Stimulated activated CD8-positive, alpha-beta memory T cell treated with anti-CD3 and anti-CD28 coated beads, Interleukin-4, amount 100 ng/mL, for 1 hour (primary cell): ENCODE measurements at places on chromosomes 13 and 19.

- DNase-seq, result no peak
Observed at GRCh38 chr13:90403330-90404082, 944.0 kb upstream of the MIR17HG start.

- DNase-seq, result no peak
Observed at GRCh38 chr13:110256126-110256905, 50.6 kb downstream of the COL4A1 start.

DNA sequence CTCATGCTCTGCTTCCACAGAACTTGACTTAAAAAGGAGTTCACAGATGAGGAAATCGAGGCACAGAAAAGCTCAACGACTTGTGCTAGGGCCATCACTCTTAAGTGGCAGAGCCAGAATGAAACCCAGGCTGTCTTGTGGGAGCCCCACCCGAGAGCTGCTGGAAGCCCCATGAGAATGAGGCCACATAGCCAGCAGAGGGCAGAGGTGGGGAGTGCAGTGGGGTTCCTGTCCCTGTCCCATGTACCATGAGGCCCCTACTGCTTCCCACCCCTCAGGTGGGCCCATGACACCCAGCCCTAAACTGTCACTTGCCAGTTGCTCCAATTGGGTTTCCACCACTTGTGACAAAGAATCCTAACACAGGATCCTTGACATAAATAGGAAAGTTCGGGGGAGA, 175.9 kb downstream of the IRS2 start:
- no peak for DNase-seq

DNA sequence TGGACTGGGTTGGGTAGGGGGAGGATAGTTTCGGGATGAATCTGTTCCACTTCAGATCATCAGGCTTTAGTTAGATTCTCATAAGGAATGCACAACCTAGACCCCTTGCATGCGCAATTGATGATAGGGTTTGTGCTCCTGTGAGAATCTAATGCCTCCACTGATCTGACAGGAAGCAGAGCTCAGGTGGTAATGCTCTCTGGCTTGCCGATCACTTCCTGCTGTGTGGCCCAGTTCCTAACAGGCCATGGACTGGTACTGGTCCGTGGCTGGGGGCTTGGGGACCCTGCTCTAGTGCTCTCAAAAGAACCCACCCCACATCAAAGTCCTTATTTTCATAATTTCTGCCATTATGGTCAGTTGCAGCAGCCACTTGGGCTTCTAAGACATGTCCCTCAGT, 30.1 kb downstream of the DNAJC3 start:
- DNase-seq, result no peak

GRCh38 chr13:100542826-100543156, 45.8 kb downstream of the GGACT start:
- no peak for DNase-seq

DNA sequence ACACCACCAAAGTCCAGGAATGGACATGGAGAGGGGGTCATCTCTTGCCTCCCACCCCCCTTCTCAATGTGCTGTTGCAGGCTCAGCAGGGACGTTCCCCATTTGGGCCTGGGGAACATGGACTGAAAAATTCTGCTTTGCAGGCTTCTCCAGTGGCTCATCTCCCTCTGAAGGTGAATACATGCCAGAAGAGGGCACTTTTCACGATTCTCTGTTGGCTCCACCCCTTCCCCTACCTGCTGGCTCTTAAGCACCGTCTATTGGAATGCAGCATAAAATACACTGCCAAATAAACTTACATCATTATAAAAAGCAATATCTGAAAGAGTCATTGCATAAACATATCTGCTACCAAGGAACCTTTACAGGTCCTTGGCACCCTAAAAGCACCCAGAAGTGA, 35.7 kb downstream of the NHLRC3 start:
- no peak for DNase-seq

GRCh38 chr13:112145551-112146360, 78.8 kb downstream of the SOX1 start:
- DNase-seq, result no peak

- DNase-seq, result no peak
Observed at GRCh38 chr19:32809254-32809653, 60.3 kb downstream of the SLC7A9 start.

DNA sequence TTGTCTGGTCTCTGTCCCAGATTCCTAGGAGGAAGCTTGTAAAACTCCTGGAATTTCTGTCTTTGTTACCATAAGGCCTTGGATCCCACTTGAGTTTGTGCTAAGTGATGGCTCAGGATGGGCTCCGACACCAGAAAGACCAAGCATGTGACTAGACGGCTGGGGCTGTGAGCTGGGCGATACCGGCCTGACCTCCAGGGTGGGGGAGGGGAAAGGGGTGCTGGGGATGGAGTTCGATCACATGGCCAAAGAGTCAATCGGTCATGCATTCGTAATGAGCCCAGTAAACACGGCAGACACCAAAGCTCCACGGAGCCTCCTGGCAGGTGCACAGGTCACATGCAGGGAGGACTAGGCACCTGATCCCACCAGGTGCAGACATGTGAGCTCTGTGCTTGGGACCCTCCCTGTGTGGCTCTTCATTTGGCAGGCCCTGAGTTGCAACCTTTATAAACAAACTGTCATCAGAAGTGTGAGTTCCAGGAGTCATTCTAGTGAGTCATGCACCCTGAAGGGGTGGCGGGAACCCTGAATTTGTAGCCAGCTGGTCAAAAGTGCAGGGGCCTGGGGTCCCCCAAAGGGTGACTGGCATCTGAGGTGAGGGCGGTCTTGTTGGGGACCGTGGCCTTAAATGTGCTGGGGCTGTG, 27.1 kb downstream of the ELAVL1 start:
- no peak for DNase-seq

GRCh38 chr13:110258876-110259631, 47.9 kb downstream of the COL4A1 start:
- no peak for DNase-seq

GRCh38 chr19:14576363-14576762, 4.5 kb upstream of the NDUFB7 start:
- no peak for DNase-seq

- no peak for DNase-seq
Observed at GRCh38 chr19:46812977-46813838, 24.8 kb upstream of the SLC1A5 start.

GRCh38 chr13:88622362-88622973, 951.3 kb downstream of the SLITRK5 start:
- DNase-seq, result peak; percentile 8

DNA sequence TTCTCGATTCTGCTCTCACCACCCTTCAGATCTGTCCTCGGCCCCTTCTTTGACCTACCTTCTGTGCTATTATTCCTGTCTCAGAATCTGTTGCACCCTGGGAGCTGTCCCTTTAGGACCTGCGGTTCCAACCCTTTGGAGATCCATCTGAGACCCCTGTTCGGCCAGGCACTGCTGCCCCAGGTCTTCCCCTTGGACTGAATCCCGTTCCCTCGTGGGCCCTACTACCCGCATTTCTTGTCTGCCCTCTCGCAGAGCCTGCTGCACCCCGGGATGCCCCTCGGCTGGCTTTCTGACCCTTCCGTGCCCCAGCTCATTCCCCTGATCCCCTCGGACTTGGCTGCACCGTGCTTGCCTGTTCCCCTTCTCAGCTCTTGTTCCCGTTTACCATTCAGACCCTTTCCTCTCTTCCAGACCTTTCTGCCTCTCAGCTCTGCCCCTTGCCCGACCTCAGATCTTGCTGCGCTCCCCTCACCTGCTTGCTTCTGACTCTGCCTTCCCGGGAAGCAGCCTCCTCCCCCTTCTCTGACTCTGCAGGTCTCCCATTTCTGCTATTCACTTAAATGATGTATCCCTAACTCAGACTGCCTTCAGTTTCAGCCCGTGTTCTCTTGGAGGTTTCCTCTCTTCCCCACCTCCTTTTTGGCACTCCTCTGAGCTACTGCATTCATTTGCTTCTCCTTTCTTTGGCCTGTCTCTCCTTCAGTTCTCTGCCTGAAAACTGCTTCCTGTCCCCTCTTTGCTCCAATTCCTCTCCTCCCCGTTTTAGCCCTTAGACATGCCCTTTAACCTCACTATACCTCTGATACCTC, 1.1 kb downstream of the ARHGAP35 start:
- no peak for DNase-seq

GRCh38 chr19:44875666-44876451, 15.2 kb upstream of the TOMM40 start:
- DNase-seq, result no peak

- no peak for DNase-seq
Observed at GRCh38 chr19:28859811-28860210, 353.1 kb downstream of the UQCRFS1 start.

DNA sequence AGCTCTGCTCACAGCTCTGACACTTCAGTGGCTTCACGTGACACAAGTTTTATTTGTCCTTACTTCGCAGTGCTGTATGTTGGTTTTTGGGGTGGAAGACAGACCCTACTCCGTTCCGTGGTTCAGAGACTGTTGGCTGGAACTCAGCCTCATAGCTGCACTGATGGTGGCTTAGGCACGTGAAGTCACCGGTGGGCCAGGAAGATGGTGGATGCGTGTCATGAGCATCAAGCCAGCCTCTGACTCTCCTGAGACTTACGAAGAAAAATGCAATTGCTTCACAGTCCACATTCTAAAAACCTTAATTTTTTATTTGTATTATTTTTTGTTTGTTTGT, 161.4 kb upstream of the SOX1 start:
- no peak for DNase-seq

GRCh38 chr13:32669030-32669646, 82.9 kb downstream of the PDS5B start:
- DNase-seq, result no peak

GRCh38 chr13:111505175-111505777, 184.8 kb downstream of the TEX29 start:
- DNase-seq, result no peak

DNA sequence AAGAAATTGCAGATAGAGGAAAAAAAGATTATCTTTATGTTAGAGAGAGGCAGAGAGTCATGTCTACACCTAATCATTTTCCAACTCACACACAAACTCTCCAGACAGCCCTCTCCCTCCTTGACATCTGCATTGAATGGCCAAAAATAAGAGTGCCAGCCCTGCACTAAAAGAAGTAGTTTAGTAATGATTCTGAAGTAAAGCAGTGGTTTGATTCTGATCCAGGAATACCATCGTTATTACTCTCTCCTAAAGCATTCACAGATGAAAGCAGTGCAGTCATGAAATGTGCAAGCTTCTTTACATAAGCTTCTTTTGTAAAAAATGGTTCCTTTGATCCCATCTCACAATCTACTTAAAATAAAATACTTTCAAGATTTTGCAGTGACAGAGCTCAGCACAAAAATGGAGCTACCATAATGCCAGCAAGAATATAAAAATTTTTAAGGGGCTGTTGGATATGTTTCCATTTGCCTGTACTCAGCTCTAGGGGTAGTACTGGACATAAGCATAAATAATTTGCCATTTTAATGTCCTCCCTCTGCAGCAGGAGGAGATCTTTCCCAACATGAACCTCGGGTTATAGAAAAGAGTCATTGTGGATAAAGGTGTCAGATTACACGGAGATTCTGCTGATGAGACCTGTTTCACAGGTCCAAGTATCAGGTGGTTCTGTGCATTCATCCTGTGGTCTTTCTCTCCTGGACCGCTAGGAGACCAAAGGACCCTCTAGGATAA, 406.3 kb downstream of the DCT start:
- no peak for DNase-seq

GRCh38 chr13:31151837-31152236, 9.9 kb downstream of the HSPH1 start:
- DNase-seq, result no peak

DNA sequence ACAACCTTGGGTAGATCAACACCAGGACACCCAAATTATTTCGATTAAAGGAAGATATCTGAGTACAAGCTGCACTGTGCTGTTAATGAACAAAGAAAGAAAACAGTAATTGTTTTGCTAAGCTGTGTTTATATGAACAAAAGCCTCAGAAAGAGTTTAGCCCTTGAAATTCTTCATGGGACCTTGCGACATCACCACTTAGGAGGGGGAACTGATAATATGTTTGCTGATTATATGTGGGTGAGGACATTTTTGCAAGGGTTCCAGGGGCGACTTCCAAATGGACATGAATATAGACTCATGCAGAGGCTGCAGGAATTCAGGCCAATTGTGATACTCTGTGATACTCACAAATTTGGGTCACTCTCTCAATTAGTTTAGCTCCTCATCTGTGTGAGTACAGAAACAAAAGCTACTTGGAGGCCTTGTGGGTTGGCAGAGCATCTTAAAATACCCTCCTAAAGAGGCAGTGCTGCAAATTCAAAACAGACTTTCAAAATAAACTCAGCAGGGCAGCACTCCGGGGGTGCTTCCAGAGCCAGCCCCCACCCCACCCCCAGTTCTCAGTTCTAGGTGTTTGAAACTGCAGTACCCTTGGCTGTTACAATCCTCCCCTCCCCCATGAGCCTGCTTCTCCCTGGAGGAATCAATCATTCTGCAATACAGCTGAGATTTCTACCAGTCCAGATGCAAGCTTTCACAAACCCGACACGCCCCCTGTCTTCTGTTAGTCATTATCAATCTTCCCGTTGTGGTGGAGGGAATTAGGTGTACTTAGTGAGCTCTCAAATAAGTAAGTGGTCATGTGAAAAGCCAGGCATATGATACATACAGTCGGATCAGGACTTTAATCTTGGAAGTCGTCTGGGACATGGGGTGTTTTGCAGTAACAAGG, 97.0 kb upstream of the MBNL2 start:
- no peak for DNase-seq

DNA sequence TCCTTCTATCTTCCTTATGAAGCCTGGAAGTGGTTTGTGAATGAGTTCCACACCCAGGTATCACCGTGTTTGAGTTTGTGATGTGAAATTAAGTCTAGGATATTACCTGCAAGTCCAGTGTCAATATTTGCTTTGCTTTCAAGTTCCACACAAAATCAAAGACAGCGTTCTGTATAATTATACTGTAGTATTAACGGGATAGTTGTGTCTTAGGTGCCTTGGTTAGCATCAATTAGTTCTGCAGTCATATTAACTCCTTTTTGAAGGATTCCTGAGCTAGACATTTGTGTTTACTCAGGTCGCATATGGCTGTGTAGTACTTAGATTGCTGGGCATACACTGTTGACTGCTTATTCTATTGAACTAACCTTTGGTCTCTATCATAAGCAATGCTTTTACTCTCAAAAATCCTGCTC, 54.4 kb downstream of the ERCC5 start:
- no peak for DNase-seq

DNA sequence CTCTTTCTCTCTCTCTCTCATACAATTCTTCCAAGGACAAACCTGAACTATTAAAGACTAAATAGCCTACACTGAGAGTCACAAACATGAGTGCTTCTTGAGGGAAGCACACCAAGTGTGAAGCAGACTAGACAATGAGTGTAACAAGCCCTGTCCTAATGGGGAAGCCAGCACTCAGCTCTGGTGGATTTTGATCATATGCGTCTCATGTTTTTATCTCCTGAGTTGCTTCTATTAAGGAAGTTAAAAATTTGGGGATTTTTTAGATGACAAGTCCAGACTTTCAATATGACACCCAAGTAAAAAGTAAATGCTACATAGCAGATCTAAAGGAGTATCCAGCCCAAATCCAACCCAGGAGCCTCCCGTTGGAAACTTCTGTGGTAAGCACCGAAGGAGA, 437.8 kb downstream of the RFC3 start:
- no peak for DNase-seq

- DNase-seq, result no peak
Observed at GRCh38 chr19:2981898-2982297, 4.5 kb downstream of the TLE6 start.
